ENCODE measurements at places on chromosomes 7 and 10. TPM values are rescaled to one million over a fixed set of nuclear protein-coding genes. Genes with fewer than 3 reads are reported as not detected.

The FAM25C gene
- polyA plus RNA-seq: not detected

DNA sequence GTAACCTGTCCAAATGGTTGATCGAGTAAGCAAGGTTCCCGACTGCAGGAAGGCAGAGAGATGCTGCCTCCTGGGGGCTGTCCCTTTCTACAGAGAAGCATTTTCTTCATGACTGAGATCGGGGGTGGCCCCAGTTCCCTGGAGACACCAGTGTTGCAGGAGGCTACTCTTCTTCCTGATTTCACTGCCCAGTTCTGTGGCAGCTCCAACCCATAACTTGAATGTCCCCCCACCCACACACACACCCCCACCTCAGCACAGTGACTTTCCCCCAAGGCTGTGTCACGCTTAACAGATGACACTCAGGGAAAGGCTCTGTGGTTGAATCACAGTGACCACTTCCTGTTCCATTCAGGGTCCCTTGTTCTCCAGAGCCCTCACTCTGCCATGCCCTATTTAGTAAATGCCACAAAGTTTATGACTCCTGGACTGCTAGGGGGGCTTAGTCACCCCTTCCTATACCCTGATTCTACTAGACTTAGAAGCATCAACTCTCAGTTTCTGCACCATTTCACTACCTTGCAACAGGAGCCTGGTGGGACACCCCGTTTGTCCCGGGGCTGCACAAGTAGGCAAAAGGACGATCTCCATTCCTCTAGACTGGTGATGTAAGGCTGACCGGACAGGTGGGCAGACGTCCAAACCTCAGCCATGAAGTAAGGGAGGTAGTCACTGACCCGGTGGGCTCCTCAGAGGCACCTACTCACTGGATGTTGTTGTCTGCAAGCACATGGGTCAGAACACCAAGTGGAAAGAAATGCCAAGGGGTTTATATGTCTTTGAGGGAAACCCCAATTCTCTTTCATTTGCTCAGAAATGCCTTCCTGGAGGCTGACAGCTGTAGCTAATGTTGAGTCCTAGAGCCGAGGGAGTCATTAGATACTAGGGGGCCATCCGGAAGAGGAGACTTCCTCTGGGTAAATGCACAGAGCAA lies 31.3 kb upstream of the SMC3 start:
- DNase-seq: no peak

DNA sequence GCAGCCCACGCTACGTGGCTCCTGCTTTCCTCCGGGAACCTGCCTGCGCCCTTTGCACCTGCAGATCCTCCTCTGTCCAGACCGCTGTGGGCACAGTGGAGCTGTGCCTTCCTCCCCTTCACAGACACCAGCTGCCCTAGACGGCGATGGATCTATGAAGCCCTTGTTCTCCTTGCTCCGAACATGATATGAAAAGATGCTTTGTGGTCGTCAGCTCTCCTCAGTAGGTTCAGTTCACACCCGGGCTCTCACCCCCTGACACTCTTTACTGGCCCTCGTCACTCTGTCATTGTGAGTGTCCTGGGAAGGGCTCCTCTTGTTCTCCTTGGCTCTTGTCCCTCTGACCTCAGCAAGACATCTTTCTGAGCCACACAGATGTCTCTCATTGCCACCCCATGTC lies 4.2 kb downstream of the ZNF488 start:
- no peak for DNase-seq

- DNase-seq: no peak
Measured at GRCh38 chr10:107865691-107866090, 701.2 kb upstream of the SORCS1 start.

DNA sequence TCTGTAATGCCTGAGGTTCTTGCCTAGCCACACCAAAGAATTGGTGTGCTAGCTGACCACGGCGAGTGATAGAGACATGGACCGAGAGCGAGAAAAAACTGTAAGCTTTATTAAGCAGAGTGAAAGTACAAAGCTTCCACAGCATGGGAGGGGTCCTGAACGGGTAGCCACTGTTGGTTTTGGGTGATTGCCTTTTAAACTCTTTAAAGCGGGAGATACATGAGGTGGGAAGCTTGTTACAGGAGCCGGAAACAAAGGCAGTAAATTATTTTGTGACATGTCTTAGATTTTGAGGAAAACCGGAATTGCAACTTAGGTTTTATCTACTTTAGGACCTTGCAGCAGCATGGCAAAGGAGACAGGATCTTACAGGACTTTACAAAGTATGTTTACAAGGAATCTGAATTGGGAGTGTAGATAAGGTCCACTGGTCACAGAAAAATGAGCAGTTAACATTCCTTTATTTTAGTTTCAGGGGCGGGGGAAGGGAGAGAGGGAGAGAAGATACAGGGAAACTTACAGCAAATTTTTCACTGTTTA lies 252.7 kb upstream of the MBL2 start:
- DNase-seq: no peak

DNA sequence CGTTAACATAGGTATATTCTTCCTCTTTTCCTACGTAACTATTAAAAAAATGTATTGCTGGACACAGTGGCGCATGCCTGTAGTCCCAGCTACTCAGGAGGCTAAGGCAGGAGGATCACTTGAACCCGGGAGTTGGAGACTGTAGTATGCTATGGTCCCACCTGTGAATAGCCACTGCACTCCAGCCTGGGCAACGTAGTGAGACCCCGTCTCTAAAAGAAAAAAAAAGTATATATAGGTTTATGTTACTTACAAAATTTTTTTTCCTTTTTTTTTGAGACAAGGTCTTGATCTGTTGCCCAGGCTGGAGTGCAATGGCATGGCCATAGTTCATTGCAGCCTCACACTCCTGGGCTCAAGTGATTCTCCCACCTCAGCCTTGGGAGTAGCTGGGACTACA lies 5.6 kb downstream of the NUB1 start:
- DNase-seq: no peak

Measured in ovary (tissue), 10 donors.